Hippocampal formation (tissue), 2 donors: ENCODE measurements at places on chromosomes 12 and 14.

- no peak for DNase-seq
These were observed 30.9 kb upstream of the WDR89 start for GRCh38 chr14:63672417-63673180.

GRCh38 chr12:46477541-46477940 is 105.0 kb upstream of the SLC38A2 start:
- DNase-seq = no peak

GRCh38 chr14:53881161-53881871 is 75.3 kb downstream of the BMP4 start:
- no peak for DNase-seq

DNA sequence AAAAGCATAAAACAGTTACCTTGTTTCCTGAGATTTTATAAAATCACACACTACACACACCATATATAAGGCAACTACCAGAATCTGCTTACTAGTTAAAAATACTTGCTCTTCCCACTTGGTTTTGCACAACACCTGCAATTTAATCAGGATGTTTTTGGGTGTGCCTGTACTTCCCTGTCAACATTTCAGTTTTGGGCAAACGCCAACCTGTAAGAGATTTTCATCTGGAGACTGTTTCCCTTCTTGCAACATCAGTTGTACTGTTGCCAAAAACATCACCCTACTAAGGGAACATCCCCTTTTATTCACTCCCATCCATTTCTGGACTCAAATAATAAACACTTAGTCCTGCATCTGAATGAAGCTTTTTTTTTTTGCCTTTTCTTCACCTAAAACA is 172.3 kb downstream of the DUSP6 start:
- no peak for DNase-seq

GRCh38 chr12:84791444-84791843 is 121.2 kb downstream of the SLC6A15 start:
- DNase-seq = no peak

- no peak for DNase-seq
These were observed 44.4 kb downstream of the TBX5 start for GRCh38 chr12:114361545-114361944.

- no peak for DNase-seq
These were observed 53.5 kb downstream of the ARMH4 start for GRCh38 chr14:58098507-58098906.

DNA sequence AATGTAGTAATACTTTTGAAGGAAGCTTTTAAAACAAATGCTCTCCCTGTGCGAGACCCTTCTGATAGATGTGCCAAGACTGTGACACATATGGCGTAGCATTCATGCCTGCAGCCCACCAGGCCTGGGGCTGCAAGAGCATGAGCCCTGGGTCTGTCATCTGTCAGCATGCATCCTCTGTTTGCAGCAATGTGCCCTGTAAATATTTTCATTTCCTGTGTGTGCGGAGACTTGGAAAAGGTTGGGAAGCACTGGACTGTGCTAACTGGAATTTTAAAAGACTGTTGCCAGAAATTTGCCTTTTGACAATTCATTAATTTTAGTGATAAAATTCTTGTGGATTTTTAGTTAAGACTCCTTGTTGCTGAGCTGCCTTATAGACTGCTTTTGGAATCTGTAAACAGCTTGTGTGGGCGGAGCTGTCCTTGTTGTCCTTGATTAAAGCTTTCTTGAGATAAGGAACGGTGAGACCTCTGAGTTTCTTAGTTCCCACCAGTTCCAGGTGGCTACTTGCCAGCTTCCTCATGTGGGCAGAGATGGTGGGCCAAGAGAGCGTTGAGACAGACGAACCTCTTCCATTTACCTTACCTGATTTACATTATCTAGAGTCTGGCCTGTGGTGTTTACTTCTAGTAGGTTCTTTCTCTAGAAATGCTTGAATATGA is 23.4 kb downstream of the MARK3 start:
- no peak for DNase-seq

DNA sequence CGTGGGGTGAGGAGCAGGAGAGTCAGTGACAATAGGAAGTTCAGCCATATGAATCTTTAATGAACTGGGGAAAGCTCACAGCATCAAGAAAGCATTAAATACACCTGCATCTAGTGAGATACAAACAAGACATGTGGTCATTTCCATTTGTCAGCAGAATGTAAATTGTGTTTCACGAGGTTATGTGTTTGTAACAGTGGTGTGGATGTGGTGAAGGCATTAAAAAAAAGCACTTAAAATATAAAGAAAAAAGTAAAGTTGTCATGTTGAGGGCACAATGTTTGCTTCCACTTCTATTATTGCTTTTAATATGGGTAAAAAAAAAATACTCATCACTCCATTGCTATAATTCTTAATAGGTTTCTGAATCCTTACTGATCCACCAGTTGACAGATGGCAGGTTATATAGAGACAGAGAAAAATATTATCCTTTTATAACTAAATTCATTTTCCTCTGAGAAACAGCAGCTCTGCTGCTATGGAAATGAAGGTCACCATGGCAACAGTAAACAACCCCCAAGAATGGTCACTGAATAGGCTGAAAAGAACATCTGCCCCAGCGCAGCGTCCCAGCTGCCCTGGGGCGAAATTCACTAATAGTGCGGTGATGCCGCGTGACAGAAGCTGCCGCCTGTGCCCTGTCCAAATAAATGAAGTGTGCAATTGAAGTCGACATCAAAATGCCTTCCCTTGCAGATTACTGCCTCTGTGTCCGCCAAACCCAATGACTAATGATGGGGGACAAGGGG is 226.1 kb downstream of the FOXN3 start:
- DNase-seq = peak; percentile 13

- DNase-seq = no peak
These were observed 249.3 kb upstream of the RTL1 start for GRCh38 chr14:101152855-101153254.
